ENCODE measurements at places on chromosomes 11 and 22.

GRCh38 chr22:39625569-39626537 lies 55.3 kb downstream of the CACNA1I start:
- DNase-seq: no peak

DNA sequence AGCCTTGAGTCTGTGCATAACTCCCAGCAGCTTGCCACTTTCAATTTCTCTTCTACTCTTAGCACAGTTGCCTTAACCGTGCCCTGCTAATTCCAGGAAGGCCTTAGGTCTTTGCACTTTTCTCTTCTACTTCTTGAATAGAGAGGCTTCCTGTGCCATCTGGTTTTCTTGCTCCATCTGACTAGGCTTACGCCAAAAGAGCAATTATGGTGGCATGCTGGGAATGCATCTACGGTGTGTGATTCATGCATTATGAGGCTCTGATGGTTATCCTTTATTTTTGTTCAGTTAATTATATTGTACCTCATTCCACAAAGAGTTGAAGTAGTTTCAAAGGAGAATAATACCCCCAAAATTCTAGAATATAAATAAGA lies 29.4 kb downstream of the SIK2 start:
- DNase-seq: no peak

GRCh38 chr22:46757104-46757503 lies 5.3 kb upstream of the TBC1D22A start:
- DNase-seq: no peak

- no peak for DNase-seq
Measured at GRCh38 chr11:86091566-86091965, 22.7 kb upstream of the PICALM start.

- DNase-seq: no peak
Measured at GRCh38 chr11:35893796-35894475, 49.9 kb upstream of the LDLRAD3 start.

DNA sequence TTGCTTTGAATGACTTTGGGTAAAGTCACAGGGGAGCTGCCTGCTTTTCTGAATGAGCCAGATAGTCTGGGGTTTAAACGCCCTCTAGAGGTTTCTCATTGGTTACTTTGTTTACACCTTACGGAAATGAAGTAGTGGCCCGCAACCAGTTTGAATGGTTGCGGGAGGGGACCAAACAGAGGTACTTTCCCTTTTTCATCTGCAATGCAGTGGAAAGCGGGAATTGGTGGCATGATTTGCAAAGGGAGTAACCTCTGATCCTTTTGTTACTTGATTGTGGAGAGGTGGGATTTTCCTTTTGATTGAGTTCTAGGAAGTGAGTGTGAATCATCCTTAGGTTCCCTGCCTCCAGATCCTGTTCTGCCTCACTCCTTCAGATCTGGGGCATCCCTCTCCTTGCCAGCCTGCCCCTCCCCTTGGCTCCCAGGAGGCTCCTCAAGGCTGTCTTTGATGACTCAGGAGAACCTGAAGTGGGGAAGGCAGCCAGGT lies 15.9 kb upstream of the GLYATL1 start:
- peak; percentile 3 for DNase-seq
